OCI-M1 (cell line): ENCODE measurements at places on chromosomes 2 and 18.

GRCh38 chr2:188204824-188205223 lies 86.8 kb upstream of the GULP1 start:
- DNase-seq, result no peak

GRCh38 chr2:11280713-11281112 lies 63.7 kb downstream of the ROCK2 start:
- DNase-seq, result no peak

DNA sequence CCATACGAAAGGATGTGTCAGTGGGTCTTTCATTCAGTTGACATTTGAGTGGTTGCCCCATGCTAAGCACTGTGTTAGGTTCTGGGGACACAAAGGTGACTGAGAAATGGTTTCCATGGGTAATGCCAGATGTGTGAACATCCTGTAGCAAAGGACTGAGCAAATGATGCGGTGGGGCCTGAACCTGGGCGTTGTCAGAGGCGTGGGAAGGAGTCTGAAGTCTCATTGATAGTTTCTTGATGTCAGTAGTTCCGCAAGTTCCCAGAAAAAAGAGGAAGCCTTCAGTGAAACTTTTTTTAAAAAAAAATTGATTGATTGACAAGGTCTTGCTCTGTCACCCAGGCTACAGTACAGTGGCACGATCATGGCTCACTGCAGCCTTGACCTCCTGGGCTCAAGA lies 56.9 kb downstream of the LIMS1 start:
- DNase-seq, result peak; percentile 93

GRCh38 chr2:121386707-121387106 lies 101.7 kb upstream of the TFCP2L1 start:
- DNase-seq, result no peak

DNA sequence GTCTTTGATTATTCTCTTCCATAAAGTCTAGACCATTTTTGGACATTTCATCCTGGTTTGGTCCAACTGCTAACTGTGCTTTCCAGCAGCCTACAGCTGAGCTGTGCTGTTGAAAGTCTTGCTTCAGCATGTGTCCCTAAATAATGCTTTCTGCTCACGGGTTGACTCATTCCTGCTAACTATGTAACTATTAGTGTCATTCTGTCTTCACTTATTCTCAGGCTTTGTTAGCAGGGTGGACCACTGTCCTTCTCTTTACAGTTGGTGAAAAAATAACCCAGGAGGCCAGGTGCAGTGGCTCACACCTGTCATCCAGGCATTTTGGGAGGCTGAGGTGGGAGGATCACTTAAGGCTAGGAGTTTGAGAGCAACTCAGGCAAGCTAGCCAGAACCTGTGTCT lies 8.9 kb downstream of the ADAM23 start:
- DNase-seq, result no peak

DNA sequence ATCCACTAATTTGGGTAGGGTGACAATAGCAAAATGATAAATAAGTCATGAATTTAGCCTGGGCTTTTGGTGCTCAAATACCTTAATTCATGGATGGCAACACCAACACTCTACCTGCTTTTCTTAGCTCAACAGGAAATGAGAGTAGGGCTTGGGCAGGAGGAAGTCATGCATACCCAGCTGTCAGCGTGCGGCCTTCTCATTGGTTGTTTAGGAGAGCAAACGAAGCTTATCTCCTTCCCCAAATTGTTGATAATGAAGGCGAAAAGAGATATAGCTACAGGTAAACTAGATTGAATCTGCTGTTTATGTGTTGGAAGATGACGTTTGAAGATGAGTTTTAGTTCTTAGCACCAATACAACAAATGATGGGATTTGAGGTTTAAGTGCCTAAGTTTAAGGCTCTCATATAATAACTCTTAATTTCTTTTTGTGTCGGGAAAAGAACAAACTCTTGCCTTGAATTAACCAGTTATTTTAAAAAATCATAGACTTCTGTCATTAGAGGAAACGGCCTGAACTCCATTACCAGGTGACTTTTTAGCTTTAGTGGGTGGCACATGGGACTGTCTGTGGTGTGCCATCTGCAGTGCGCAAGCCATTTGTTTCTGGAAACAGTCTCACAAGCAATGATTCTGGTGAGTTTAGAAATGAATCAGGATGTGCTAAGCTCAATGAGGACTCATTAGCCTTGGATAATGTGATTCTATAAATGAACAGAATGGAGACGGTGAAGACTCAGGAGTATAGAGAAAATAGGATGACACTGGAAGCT lies 19.8 kb downstream of the MAP4K4 start:
- no peak for DNase-seq

GRCh38 chr2:111048856-111049768 lies 71.6 kb upstream of the BCL2L11 start:
- no peak for DNase-seq

- no peak for DNase-seq
Observed at GRCh38 chr18:3612315-3612714, 162.3 kb downstream of the TGIF1 start.

DNA sequence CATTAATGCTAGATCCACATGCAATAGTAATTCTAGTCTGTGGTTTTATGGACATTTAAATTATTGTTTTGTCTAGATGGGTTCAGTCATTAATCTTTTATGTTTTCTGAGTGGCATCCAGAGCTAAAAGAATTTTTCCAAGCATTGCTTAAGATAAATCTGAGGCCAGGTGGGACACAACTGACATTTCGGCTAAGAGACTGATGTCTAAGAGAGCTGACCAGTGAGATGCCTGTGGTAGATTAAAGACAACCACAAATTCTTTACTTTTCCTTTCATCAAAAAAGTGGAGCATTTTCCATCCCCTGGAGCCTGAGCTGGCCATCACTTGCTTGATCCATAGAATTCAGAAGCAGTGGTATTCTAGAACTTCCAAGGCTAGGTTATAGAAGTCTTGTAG lies 182.2 kb downstream of the NRP2 start:
- no peak for DNase-seq

DNA sequence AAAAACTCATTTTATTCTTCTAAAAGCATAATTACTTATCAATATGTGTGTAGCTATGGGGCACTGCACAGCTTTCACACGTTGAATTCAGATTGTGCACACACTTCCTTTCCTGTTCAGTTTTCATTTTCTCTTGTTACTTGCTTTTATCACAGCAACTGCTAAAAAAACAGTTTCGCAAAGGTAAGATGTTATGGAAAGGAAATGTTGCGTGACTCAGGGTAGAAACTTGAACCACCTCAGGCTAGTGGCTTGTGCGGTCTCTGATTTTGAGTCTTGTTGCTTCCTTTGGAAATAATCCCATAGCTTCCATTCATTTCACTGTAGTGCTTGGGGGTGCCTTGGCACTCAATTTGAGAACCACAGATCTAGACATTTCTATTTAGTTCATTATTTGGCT lies 171.9 kb downstream of the FMNL2 start:
- DNase-seq, result no peak

- DNase-seq, result no peak
Observed at GRCh38 chr2:30315391-30316063, 84.2 kb downstream of the LBH start.

GRCh38 chr2:12045864-12046291 lies 299.4 kb downstream of the LPIN1 start:
- DNase-seq, result no peak

DNA sequence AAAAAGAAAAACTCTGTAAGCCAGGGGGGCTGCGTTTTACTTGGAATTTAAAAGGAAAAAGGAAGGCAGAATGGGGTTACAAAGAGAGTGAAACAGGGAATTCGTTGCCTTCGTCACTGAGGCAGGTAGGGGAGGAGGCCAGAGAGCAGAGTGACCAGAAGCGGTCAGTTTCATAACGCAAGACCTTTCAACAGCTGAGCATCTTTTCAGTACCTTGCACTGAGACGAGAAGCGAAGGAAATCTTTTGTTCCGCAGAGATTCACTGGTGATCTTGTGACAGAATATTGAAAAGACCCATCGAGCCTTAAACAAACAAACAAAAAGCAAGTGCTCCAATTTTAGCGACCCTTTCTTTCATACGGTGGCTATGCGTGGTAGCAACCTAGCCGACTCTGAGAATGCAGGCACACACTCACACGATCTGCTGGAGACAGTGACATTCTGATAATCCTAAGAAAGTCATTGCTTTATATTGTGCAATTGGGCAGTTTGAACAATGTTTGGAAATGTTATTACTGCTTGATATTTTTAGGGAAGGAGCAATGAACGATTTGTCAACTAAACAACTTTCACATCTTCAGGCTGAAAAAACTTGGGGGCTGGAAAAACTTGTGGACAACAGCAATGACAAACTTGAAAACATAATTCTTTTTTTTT lies 93.8 kb upstream of the ODC1 start:
- no peak for DNase-seq

- DNase-seq, result peak; percentile 33
Observed at GRCh38 chr2:17482651-17483050, 35.6 kb downstream of the RAD51AP2 start.

- DNase-seq, result no peak
Observed at GRCh38 chr2:99543247-99543646, 53.4 kb upstream of the REV1 start.

DNA sequence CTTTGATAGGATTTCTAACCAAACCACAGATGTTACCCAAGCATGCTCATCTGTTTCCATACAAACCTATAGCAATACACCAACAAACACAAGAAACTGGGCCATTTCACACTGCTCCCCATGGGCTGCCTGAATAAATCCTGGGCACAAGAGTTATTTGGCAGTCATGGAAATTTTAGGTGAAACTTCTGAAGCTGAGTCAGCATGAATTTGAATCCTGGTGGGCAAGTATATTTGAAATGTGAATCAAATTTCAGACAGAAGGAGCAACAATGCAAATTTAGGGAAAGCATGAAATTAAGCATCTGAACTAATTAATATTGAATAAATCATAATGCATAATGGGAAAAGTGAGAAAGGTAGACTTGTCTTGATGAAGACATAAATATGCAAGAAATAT lies 15.9 kb upstream of the TRIM43 start:
- no peak for DNase-seq

DNA sequence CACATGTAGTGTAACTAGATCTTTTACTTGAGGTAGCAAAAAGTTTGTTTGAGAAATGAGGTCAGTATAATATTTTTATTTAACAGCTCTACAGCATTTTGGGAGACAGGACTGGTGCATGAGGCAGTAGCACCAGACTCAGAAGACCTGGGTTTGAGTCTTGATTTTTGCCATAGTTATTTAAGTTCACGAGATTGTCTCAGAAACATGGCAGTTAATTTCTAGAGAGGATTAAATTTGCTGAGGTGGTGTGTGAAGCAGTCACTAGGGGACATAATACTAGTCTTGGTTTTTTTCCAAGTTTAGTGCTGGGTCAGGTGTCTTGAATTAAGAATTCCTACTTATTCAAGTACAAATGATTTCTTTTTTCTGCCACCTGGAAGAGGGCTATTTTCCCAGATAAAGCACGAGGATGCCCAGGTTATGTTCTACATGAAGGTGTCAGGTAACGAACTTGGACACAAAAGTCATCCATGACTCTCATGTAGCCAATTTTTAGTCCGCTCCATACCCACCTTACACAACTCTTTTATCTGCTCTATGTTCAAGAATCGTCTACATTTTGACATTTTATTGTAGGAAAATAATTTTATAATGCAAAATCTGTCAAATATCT lies 1.4 kb downstream of the MARCHF7 start:
- peak; percentile 31 for DNase-seq

DNA sequence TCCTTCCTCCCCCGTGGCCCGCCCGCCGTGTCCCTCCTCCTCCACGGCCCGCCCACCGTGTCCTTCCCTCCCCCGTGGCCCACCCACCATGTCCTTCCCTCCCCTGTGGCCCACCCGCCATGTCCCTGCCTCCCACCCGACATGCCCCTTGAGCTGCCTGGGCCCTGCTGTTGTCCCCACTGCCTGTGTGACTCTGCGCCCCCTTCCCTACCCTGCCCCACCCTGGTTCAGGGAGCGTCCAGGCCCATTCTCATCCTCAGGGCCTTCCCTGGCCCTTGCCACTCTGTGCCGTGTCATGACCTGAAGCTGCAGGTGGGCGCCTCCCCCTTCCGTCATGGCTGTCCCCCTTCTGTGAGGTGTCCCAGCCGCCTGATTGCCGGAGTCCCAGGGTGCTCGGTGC lies 20.7 kb downstream of the D2HGDH start:
- DNase-seq, result no peak

DNA sequence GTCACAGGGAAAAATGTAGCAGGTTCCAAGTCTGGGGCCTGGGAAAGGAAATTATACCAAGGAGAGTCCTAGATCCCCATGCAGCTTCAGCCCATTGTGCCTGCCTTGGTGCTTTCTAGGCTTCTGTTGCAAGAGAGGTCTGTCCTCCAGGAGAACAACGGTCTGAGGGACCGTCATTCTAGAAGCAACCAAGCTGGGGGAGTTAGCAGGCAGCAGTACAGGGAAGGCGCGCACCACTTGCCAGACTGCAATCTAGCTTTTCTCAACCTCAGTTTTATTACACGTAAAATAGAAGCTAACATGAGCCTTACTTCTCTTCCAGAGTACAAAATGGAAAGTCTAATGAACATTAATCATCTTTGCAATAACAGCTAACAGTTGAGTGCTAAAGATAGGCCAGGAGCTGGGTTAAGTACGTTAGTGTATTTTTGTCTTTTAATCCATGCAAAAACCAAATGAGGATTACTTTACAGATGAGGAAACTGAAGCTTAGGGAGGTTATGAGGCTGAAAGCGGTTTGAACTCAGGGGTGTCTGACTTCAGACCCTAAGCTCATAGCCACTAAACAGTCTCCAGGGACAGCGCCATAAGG lies 1.9 kb downstream of the TCF23 start:
- DNase-seq, result no peak

GRCh38 chr2:190584980-190585661 lies 50.6 kb upstream of the NEMP2 start:
- DNase-seq, result peak; percentile 9

DNA sequence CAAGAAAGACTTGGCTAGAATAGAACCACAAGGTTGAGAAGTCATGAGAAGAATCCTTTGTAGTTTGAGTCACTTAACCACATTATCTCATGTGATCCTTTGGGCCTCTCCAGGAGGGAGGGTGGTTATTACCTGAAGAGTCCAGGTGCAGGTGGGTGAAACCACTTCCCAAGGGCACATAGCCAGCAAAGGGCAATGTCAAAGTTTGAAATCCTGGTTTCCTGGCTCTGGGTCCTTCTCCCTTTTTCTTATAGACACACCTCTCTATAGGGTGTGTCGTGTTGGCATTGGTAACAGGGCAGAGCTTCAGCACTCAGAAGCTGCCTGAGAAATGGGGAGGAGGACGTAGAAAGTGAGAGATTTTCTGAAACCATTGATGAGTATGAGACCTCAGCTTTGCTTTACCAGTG lies 137.9 kb downstream of the MGAT5 start:
- no peak for DNase-seq

- DNase-seq, result no peak
Observed at GRCh38 chr2:8416001-8416571, 265.8 kb upstream of the ID2 start.
